ENCODE measurements at places on chromosomes 1 and 21. TPM values are rescaled to one million over a fixed set of nuclear protein-coding genes. Genes with fewer than 3 reads are reported as not detected.
A peak's percentile ranks its signal among the peaks of the same experiment; 100 is the strongest.

KRTAP19-1 gene
- total RNA-seq, result not detected

CR1L gene
- not detected for total RNA-seq

DNA sequence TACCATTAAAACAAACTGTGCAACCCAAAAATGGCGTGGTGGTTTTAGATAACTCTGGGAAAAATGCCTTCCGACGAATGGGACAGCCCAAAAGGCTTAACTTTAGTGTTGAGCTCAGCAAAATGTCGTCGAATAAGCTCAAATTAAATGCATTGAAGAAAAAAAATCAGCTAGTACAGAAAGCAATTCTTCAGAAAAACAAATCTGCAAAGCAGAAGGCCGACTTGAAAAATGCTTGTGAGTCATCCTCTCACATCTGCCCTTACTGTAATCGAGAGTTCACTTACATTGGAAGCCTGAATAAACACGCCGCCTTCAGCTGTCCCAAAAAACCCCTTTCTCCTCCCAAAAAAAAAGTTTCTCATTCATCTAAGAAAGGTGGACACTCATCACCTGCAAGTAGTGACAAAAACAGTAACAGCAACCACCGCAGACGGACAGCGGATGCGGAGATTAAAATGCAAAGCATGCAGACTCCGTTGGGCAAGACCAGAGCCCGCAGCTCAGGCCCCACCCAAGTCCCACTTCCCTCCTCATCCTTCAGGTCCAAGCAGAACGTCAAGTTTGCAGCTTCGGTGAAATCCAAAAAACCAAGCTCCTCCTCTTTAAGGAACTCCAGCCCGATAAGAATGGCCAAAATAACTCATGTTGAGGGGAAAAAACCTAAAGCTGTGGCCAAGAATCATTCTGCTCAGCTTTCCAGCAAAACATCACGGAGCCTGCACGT, 82.1 kb downstream of the PRDM2 start:
- peak; percentile 18 for DNase-seq

DNA sequence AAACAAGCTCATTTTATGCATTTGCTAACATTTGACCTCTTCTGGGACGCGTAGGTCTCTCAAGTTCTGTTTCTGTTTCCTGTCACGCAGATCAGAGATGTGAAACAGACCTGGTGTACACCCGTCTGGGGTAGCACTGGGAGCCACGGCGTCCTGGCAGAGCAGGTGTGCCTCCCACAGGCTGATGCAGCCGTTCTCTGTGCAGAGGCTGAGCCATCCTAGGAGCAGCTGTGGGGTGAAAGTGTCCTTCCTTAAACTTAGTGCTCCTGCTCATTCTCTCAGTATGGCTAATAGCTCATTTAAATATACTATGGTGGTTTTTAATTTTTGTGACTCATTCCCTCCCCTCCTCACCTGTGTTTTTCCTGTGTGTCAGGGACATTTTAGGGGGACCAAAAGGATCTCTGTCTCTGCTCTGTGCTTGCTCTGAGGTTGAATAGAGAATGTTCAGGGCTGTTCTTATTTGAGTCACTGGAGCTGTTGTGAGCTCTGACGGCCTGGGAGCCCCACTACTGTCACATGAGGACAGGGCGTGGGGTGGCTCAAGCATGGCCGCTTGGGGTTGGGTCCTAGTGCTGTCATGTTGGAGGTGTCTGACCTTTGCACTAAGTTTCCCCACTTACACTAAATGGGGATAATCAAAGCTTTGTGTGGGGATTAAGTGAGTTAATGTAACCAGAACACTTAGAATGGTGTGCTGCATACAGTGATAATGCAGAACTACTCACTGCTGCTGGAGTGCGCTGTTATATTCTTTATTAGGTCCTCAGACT, 43.0 kb downstream of the GALNT2 start:
- DNase-seq, result peak; percentile 95

DNA sequence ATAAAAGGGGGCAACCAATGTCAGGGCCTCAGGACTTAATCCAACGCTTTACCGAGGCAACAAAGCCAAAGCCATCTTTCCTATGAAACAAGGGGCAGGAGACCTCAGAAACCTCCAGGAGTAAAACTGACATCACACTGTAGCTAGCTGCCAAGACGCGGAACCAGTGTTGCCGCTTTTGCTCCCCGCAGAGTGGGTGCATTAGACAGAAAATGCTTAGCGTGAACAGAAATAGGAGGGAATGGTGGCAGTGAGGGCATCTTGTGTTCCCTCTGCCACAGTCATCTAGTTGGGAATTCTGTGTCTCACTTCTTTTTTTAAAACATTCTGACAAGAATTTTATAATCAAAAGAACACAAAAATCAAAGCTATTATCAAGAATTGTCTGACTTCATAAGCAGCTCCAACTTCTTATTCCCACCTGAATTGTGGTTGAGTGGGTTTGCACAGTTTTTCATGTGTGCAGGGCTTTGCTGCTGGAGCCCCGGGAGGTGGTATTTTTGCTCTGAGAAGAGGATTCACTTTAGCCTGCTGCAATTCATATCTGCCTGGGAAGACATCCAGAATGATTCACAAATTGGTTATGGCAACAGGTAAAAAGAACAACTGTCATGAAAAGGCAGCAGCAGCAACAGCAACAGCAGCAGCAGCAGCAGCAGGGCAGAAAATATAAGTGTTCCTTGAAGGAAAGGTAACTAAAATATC, 82.2 kb upstream of the DIRAS3 start:
- no peak for DNase-seq

Measured in activated naive CD4-positive, alpha-beta T cell treated with anti-CD3 and anti-CD28 coated beads for 36 hours (primary cell).